HEK293T (cell line): ENCODE measurements at places on chromosomes 2 and 18.

DNA sequence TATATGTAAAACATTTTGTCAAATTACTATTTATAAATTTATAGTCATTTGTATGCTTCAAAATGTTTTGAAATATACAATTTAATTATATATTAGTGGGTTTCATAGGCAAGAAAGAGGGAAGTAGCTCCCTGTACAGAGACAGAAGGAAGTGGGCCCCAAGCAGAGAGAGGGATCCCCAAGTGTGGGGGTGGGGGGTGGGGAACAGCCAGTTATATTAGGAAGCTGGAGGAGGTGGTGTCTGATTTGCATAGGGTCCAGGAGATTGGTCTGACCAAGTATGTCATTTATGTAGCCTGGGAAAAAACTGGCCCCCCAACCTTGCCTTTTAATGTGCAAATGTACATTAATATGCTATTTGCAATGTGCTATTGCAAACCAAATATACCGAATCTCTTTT lies 76.5 kb upstream of the ZSWIM2 start:
- no peak for DNase-seq

DNA sequence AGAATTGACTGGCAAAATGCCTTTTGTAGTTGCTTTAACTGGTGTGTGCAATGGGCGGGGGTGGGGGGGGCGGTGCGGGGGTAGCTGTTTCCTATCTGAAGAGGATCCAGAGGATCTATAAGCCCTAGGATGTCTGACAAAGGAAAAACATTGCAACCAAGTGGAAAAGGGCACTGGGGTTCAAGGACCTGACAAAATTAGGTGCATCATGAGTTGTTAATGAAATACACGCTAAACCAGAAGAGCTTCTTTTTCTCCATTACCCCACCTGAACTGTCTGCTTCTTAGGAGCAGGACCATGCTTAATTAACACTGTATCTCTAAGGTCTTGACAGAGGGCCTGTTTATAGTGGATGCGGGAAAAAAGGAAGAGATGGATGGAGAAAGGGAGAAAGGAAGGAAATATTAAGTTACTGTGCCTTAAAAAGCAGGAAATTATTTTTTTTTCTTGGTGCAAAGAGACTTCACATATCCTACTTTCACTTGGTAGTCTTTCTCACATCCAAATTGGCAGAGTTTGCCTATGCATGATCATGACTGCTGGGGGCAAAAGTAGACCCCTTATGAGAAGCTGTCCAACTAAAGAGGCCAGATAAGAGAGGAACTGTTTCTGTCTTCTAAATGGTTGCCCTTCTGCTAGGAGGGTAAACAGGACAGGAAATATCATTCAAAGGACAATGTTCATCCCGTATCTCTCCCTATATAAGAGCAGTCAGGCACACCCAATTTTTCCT lies 4.6 kb downstream of the RND3 start:
- DNase-seq: no peak

- no peak for DNase-seq
Observed at GRCh38 chr18:48038636-48039035, 108.2 kb upstream of the SMAD2 start.

DNA sequence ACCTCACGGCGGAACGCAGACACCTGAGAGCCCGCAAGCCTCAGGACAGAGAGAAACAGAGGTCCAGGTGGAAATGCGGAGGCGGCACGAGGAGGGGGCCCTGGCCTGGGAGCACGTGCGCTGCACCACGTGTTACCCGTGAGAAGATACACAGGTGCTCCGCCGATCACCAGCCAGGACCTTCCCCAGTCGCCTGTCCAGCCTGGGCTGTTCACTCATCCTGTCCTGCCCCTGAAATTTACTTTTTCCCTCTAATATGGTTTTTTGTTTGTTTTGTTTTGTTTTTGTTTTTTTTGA lies 44.3 kb downstream of the TWIST2 start:
- no peak for DNase-seq

DNA sequence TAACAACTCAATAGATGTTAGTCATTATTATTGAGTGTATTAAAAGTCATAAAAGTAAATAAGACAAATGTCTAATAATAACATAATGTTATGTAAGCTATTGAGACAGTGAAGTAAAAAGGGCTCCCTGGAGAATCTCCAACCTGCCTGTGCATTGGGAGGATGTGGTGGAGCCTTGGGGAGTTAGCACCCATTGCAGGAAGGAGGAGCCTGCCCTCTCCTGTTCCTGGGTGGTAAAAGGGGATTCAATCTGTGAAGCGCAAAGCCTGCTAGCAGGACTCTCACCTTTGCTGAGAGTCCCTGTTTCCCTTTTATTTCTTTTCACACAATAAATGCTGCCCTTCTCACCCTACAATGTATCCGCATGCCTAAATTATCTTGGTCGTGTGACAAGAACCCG lies 206.1 kb downstream of the RAB3GAP1 start:
- no peak for DNase-seq

GRCh38 chr18:25534401-25534800 lies 182.4 kb upstream of the ZNF521 start:
- no peak for DNase-seq

DNA sequence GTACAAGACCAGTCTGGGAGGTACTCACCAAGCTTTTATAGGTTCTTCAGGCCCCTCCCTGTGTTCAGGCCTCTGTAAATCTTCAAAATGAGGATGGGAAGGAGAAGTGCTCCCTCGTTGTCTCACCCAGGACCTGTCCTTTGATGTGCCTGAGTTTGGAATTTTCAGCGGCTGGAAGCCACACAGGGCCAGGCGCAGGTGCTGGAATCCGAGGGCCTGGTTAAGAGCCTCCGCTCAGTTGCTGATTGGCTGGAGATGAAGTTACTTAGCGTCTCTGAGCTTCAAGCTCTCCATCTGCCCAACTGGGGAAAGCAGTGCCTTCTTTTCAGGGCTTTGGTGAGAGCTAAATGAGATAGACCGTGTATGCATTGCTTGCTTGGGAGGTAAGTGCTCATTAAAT lies 30.0 kb downstream of the HJURP start:
- DNase-seq: no peak

DNA sequence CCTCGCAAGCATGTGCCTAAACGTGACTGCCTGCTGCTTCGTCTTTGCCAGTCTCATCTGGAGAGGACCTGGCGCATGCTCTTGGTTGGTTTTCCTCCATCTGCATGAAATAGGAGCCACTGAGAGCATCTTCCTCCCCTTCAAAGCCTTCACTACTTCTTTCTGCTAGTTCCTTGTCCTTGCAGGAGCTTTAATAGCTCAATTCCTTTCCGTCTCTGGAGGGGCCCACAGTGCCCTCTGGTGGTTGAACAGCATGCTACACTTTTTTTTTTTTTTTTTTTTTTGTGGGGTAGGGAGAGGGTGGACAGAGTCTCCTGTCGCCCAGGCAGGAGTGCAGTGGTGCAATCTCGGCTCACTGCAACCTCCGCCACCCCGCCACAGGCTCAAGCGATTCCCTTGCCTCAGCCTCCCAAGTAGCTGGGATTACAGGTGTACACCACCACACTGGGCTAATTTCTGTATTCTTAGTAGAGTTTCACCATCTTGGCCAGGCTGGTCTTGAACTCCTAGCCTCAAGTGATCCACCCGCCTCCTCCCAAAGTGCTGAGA lies 59.6 kb downstream of the SP110 start:
- DNase-seq: peak; percentile 66

GRCh38 chr2:117770730-117771129 lies 43.8 kb upstream of the DDX18 start:
- no peak for DNase-seq

- no peak for DNase-seq
Observed at GRCh38 chr18:24432618-24433017, 6.1 kb downstream of the IMPACT start.

- no peak for DNase-seq
Observed at GRCh38 chr2:151111599-151112278, 149.9 kb downstream of the RBM43 start.

DNA sequence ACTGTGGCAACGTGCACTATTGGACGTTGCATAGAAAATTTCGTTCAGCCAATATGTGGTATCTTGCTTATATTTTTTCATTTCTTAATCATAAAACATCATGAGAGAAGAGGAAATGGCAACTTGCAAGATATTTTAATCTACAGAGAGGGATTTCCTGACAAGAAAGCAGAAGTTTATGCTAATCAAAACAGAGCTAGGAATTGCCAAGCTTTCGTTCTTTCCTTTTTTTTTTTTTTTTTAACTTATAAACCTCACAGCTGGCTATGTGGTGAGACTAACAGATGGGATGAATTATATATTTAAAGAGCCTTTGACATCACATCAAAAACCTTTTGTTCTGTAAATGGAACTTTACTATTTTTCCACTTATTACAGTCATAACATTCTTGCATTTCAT lies 1136.9 kb upstream of the TMEFF2 start:
- DNase-seq: no peak

GRCh38 chr2:179170901-179171300 lies 93.7 kb downstream of the SESTD1 start:
- DNase-seq: no peak

GRCh38 chr2:18883616-18884456 lies 294.5 kb upstream of the NT5C1B start:
- no peak for DNase-seq

GRCh38 chr2:11370377-11371091 lies 26.1 kb upstream of the ROCK2 start:
- no peak for DNase-seq

GRCh38 chr2:86297382-86298147 lies 39.9 kb downstream of the REEP1 start:
- no peak for DNase-seq

DNA sequence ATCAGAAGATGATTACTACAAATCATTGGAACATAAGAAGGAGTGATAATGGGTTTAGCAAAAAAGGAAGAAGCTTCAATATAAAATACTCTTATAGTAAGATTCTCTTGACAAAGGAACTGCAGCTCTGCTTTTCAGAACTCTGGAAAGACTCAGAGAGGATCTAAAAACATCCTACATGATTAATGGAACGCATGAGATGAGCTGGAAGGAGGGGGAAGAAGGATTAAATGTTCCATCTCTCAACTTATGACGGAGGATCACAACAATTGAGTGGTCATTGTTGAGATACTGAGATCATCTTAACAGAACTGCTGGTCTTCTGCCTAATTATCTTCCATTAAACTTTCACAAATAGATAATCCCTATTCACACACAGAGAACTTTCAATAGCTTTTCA lies 267.5 kb upstream of the SLC8A1 start:
- DNase-seq: no peak

- no peak for DNase-seq
Observed at GRCh38 chr18:22883179-22883578, 49.9 kb upstream of the RBBP8 start.

GRCh38 chr2:172366596-172367150 lies 60.7 kb upstream of the ITGA6 start:
- no peak for DNase-seq

DNA sequence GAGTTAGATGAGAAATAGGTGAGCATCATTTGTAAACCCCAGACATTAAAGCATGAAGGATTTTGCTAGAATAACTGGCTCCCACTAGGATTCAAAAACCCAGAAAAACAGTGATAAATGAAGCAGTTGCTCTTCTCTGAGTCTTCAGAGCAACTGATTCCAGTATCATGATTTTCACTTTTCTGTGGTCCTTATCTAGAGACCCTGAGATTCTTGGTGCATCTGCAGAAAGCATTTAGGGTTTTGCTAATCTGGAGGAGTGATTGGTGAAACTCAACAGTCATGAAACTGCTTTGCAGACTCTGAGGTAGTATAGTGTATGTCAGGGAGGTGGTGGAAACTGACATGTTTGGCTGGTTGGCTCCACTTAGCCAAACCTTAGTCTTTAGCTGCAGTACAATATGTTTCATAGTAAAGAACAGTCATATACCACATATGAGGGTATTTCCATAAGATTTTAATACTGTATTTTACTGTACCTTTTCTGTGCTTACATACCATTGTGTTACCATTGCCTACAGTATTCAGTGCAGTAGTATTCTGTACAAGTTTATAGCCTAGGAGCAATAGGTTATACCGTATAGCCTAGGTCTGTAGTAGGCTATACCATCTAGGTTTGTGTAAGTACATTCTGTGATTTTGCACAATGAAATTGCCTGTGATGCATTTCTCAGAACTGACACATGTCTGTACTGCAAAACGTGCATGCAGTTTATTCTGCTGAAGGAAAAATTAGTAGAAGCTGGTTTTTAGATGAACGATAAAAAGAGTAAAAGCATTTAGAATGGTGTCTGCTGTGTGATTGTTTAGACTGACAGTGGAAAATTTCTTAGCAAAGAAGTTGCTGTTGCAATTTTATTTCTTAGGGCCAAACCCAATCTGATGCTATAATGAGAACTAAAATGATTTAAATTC lies 23.8 kb downstream of the EML4 start:
- DNase-seq: no peak

DNA sequence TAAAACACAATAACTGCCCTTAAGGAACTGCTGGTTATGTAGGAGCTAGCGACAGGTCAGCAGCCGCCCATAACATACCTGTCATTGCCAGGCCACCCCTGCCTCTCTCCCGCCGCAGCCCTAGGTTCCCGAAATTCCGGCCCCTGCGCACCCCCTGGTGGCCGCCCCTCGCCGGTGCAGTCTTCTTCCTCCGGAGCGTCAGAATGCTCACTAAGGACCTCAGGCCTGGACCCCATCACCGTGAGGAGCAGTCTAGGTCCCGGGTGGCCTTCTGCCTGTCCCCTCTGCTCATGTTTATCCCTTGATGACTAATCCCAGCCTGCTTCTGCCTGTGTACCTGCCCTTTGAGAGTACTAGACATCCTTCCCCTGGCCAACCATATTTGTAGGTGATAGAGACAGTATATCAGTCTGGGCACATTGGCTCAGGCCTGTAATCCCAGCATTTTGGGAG lies 115.7 kb upstream of the SLC1A4 start:
- peak; percentile 81 for DNase-seq

DNA sequence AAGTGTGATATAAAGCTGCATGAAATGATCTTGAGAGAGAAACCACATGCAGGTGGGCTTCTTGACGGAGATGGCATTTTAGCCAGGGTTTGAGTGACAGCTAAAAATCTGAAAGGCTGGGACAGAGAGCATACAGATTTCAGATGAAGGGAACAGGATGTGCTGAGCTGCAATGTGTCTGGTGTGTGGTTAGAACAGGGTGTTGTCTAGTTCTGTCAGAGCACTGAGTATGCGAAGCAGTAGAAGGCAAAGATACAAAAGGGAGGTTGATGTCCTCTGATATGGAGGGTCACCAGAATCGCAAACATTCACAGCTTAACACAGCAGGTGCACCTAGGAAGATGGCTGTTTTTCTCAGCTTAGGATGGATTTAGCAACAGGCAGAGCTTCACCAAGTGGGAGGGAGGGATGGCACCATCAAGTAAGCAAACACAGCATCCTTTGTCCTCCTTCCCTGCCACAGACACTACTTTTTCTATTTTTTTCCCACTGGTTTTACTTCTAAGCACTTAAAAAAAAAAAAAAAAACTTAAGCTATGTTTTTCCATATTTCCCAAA lies 182.5 kb downstream of the TMX3 start:
- no peak for DNase-seq

- no peak for DNase-seq
Observed at GRCh38 chr2:162925595-162925994, 87.0 kb upstream of the KCNH7 start.

GRCh38 chr2:171718720-171719119 lies 31.5 kb downstream of the DYNC1I2 start:
- DNase-seq: no peak
